T-cell (primary cell): ENCODE measurements at places on chromosomes 3 and 15.
A peak's percentile ranks its signal among the peaks of the same experiment; 100 is the strongest.

- H3K36me3 ChIP-seq: no peaks in the 10 kb centered on the region
- DNase-seq: no peak
- H3K4me1 ChIP-seq: no peaks in the 10 kb centered on the region
Observed at GRCh38 chr3:174010907-174011306, 613.4 kb downstream of the NLGN1 start.

DNA sequence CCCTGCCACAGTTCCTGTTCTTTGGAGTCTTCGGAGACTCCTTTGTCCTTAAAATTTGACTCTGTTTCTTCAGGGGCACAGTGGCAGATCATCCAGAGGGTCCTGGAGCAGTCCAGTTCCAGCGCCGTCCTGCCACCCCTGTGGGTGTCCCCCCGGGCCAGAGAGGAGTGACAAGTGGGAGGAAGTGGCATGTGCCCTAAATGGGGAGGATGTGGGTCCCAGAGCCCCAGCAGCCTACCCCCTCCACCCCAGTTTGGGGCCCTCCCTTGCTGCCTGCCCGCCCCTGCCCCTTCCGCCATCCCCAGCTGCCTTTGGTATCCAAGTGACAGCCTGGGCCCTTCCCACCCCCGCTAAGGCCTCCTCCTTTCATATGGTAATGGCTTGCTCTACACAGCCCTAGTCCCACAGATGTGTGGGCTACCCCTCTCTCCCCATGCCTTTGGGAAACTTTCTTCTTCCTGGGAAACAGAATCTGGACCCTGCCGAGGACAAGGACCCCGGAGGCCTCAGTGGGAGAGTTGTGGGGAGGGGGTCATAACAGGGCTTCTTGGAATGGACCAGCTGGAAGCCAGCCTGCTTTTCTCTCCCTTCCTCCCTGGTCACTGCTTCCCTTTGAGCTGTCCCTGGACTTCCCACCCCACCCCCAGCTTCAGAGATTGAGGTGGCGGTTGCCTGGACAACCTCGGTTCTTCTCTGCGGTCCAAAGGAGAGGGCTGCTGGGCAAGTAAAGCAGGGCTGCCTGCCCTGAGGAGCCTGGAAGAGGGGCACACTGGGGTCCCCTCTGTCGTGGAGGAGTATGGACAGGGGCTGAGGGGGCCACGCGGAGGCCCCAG, 43.2 kb downstream of the KLHL25 start:
- H3K4me1 ChIP-seq: peaks cover 22% of the 10 kb centered on the region
- DNase-seq: no peak
- H3K4me3 ChIP-seq: no peak overlapping the region
- no peaks in the 10 kb centered on the region for H3K27me3 ChIP-seq
- no peak overlapping the region for H3K27ac ChIP-seq

DNA sequence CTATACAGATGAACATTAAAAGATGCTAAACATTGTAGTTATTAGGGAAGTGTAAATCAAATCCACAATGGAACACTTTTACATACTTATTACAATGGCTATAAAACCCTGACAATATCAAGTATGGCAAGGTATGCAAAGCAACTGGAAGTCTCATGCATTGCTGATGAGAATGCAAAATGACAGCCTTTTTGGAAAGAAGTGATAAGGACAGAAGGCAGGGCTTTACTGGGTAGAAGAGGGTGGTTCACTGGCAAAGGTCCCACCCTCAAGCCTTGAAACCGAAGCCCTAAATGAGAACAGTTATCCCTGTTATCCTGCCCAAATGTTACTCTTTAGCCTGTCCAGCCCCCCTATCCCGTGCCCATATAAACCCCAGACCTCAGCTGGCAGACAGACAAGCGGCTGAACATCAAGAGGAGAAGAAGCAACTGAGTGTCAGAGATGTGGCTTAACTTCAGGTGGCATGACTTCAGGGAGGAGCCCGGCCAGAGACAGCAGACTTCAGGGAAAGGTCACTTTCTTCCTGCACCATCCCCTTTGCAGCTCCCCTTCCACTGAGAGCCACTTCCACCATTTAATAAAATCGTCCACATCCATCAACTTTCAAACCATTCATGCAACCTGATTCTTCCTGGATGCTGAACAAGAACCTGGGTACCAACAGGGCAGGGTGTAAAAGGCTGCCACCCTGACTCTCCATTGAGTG, 732 bp upstream of the GCSAM start:
- H3K4me3 ChIP-seq: no peak overlapping the region
- peak overlapping the region; percentile 87 for H3K27ac ChIP-seq
- peaks cover 44% of the 10 kb centered on the region for H3K4me1 ChIP-seq
- H3K27me3 ChIP-seq: no peaks in the 10 kb centered on the region

- no peaks in the 10 kb centered on the region for H3K4me1 ChIP-seq
- H3K27ac ChIP-seq: no peak overlapping the region
- DNase-seq: no peak
- no peaks in the 10 kb centered on the region for H3K27me3 ChIP-seq
Observed at GRCh38 chr3:82080792-82081191, 319.3 kb upstream of the GBE1 start.

GRCh38 chr15:66651198-66651597, 50.8 kb upstream of the SMAD6 start:
- no peaks in the 10 kb centered on the region for H3K27me3 ChIP-seq
- no peak for DNase-seq
- H3K36me3 ChIP-seq: no peaks in the 10 kb centered on the region
- no peaks in the 10 kb centered on the region for H3K4me1 ChIP-seq
- H3K4me3 ChIP-seq: no peak overlapping the region
- H3K27ac ChIP-seq: no peak overlapping the region
